ENCODE measurements at places on chromosomes 6 and 20.

DNA sequence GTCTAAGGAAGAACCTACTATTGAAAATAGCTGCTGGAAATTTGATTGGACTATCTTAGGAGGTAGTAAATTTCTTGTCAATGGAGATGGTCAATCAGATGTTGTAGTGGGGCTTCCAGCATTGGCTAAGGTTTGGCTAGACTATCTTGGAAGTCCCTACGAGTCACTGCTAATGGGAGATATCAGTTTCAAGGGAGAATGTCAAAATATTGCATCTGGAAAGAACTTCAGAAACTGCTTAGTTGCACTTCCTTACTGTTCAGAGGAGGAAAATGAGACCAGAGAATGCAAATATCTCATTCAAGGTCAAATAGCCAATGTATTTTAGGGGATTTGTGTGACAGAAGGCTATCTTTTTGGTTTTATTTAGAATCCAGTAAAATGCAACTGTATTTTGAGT is 53.5 kb upstream of the CCN2 start:
- no peak for DNase-seq

DNA sequence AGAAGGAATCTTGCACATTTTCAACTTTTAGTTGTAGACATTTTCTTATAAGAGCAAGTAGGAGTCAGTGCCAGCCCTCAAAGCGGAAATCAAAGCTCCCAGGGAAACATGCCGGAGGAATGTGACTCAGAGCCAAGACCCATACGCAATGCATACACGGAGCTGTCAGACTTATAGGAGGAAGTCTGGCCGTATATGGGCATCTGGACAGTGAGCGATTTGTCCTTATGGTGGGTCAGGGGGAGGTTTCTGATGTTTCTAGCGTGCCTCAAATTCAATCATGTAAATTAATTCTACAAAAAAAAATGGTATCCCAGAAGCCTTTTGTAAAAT is 3.6 kb upstream of the CCN2 start:
- peak; percentile 87 for DNase-seq

DNA sequence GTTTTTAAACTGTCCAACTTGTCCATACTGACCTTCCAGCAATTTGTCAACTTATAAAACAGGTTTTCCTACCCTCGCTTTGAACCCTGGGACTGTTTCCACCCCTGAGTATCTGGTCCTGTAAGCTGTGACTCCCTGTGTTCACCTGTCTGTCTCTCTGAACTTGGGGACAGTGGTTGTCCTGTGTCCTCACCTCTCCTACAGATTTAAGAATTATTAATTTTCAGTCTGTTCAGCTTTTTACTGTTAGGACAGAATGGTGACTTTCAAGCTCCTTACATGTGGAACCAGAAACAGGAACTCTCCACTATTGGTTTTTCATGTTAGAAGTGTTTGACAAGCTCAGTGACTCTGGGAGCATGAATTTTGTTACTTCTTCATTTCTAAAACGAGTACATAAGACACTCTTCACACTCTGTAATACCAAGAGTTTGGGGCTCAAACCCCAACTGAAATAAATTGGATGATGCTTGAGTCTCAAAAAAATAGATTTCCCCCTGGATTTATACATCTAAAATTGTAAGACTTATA is 713.9 kb downstream of the COL12A1 start:
- DNase-seq: no peak

DNA sequence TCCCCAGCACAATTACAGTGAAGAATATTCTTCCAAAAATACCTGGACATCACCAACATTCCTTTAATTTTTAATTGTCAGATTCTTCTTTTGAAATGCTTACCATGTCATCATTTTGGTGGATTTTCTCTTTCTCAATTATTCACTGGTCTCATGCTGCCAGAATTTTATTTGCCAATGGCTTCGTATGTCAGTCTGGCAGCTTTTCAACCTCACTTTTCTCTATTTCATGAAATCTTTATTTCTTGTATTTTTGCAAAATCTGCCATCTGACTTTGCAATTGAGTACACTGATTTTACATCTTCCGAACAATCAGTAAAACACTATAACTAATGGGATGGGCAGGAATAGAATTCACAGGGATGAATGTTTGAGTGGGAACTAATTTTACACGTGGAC is 84.1 kb downstream of the BTBD9 start:
- DNase-seq: no peak

DNA sequence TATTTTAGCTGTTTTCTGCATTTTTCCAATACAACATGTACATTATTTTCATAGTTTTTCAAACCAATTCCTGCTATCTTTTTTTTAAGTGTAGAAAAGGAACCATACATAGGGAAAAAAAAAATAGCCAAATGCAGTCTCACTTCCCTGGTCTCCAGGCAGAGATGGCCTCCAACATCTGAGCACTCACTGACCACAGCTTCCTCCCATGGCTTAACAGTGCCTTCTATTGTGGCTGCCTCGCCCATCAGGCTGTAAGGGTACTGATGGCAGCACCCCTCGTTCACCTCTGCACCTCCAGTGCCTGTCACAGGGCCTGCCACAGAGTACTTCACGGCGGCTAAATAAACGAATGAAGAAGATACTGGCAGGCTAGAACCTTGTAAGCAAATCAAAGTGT is 591.1 kb downstream of the PTPRT start:
- DNase-seq: no peak

DNA sequence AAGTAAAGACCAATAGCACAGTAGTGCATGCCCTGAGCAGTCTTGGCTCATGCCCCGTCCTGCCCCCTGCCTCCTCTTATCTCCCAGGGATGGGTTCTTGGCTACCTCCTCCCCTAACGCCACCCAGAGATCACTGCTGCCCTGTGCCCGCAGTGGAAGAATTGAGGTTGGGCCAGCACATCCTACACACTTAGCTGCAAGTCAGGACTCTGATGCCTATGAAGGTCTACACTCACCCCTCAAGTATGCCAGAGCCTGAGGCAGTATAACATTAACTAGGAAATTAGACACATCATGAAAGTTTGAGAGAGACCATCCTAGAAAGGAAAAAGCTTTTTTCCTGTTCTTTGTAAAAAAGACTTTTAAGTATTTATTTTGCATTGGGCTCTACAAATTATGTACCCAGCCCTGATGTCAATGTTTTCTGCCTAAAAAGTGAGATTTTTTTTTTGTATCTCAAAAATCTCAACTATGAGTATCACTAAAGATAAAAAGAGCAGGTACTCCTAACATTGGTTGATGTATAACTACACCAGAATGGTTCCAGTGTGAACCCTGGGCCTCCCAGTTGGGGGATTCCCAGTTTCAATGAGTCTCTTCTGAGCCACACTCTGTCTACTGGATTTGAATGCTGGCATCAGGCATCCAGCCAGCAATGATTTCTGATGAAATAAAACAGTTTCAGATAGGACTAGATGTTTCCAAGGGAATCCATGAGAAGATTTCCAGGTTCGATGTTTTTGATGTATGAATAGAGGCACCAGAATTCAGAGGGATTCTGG is 115.4 kb downstream of the ISM1 start:
- no peak for DNase-seq

- DNase-seq: no peak
Observed at GRCh38 chr6:144530118-144530517, 245.0 kb downstream of the UTRN start.

DNA sequence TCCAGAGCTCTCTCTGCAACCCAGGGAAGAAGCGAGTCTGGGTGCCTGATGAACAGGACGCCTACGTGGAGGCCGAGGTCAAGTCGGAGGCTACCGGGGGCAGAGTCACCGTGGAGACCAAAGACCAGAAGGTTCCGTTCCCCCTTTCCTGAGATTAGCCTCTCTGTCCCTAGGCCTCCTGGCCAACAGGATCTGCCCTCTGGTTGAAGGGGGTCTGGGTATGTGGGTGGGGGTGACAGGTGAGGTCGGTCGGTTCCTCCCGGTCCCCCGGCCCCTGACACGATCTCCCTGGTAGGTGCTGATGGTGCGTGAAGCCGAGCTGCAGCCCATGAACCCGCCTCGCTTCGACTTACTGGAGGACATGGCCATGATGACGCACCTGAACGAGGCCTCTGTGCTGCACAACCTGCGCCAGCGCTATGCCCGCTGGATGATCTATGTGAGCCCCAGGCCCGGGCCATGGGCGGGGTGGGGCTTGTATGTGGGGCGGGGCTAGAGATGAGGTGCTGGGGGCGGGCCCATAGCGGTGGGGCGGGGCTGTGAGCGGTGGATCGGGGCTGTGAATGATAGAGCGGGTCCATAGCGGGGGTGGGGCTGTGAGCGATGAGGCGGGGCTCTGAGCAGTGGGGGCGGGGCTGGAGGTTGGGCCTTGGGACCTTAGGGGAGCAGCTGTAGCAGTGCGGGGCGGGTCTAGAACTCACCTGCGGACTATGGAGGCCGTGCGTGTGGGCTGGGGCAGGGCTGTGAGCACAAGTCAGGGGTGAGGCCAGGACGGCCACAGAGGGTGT is 23.9 kb downstream of the MYH7B start:
- no peak for DNase-seq

DNA sequence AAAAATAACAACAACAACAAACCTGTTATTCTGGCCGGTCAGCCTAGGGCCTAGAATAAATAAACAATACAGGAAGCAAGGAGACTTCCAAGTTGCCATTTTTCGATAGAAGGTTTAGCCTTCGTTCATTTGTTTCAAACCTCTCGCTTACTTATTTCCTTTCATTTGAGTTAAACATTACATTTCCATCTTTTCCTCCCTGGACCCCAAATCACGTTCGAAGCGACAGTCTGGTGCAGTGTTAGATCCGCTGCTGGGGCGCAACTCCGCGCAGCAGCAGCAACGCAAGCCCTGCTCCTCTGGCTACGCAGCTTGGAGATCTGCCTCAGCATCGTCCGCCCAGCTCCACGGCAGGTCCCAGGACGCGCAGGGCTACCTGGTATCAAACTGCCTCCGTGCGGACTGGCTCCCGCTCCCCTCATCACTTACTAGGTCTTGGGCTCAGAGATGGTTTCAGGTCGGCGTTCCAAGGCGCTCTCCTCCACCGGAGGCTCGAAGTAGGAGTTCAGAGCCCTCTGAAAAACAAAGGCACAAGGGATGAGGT is 530 bp downstream of the TDP2 start:
- no peak for DNase-seq

- DNase-seq: no peak
Observed at GRCh38 chr6:154683756-154684523, 49.3 kb upstream of the SCAF8 start.

GRCh38 chr20:56875052-56875659 is 246.1 kb downstream of the TFAP2C start:
- DNase-seq: peak; percentile 79

GRCh38 chr20:50218987-50219435 is 28.4 kb downstream of the CEBPB start:
- no peak for DNase-seq

GRCh38 chr6:170251776-170252571 is 38.9 kb downstream of the DLL1 start:
- DNase-seq: no peak

- no peak for DNase-seq
Observed at GRCh38 chr6:42093582-42094329, 43.4 kb downstream of the TAF8 start.

- no peak for DNase-seq
Observed at GRCh38 chr6:70423189-70424134, 10.2 kb downstream of the FAM135A start.

GRCh38 chr20:35695245-35695749 is 3.9 kb downstream of the NFS1 start:
- no peak for DNase-seq

DNA sequence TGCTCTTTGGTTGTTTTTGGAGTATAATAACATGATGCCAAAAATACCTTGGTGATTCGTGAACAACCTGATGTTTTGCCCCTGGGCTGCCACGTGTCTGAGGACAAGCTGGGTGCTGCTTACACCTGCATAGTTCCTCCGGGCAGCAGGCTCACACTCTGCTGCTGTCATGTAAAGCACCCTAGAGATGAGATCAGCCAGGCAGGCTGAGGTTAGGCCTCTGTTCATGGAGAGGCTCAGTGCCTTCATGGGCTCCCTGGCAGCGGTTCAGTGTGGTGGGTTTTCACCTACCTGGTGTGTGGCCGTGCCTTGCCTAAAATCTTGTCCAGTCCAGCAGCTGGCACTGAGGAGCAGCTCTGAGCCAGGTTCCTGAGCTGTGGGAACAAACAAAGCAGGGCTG is 60.1 kb upstream of the TAGAP start:
- DNase-seq: no peak

DNA sequence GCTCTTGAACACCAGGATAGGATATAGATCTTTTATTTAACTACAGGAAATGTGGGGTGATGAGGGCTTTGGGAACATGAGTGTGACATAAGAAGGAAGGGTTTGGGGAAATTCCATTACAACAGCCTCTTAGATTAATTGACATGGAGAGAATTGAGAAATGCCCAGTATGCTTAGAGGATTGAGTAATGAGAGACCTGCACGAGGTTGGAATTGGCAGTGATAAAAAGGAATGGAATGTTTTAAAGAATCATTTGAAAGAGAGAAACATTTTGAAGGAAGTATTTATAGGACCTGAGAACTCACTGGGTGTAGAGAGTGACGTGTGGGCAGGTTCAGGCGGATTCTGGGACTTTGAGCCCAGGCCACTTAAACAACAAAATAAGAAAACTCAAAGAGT is 227.0 kb downstream of the BMP2 start:
- DNase-seq: no peak

DNA sequence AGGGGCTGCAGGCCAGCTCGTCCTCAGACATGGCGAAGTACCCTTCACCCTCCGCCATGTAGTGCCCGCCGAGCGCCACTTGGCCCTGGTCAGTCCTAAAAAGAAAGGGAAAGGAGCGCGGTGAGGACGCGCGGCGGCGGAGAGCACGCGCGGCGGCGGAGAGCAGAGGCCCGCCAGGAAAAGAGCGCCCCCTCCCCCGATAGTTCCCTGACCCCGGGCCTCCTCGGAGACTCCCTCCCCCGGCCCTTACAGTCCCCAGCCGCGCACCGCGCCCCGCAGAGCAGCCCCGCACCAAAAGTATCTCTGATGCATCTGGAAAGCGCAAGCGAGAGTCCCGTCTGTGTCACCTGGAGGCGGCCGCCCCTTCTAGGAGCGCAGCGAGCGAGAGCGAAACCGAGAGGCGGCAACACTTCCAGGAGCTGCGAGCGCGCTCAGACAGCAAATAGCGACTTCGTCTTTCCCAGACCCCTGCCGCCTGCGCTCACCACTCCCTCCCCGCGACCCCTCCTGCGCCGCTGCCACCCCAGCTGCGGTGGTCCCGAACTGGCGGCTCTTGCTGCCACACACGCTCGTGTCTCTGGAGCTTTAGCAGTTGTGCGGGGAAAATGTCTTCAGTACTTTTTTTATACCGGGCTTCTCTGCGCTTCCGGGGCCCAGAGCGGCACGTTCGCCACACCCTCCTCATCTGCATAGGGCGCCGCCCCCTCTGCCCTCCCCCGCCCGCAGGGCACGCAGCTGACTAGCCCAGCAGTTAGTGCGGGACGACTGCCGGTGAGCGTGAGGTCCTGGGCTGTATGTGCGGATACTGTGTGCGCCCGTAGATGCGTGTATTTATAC is at the start of gene TENT5A:
Gene TENT5A, minus strand, starts transcription at position 598 of the 837 bp plus-strand sequence. Its CDS starts 540 bp downstream, at position 58.
- peak; percentile 77 for DNase-seq

Data from smooth muscle cell of the brain vasculature (primary cell).